ENCODE measurements at places on chromosomes 1 and 21. TPM values are rescaled to one million over a fixed set of nuclear protein-coding genes. Genes with fewer than 3 reads are reported as not detected.

DNA sequence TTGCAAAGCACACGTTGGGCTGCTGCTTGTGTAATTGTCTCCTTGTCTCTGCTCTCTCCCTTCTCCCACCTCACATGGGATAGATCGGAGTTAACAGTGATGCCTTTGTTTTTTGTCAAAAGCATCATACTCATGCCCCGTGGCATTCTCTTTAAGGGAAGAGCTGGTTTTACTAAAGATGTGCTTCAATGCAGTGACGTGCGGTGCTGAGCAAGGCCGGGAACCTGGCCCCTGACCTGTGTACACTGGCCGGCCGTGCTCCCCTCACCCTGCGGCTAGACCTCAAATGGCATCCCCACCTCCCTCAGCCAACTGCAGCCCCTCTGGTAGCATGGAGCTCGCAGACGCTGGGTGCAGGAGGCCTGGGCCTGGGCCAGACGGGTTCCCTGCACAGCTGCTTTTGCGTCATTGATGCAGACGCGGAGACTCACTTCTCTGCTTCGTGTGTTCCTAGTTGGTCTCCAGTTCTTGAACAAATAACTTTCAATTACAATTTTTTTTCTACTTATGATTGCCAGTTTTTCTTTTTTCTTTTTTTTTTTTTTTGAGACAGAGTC lies 19.9 kb downstream of the AGPAT3 start:
- H3K27me3 ChIP-seq: no peaks in the 10 kb centered on the region
- no peak overlapping the region for H3K4me3 ChIP-seq
- peaks cover 22% of the 10 kb centered on the region for H3K4me1 ChIP-seq
- peak overlapping the region; percentile 97 for H3K27ac ChIP-seq
- no peak for DNase-seq

DNA sequence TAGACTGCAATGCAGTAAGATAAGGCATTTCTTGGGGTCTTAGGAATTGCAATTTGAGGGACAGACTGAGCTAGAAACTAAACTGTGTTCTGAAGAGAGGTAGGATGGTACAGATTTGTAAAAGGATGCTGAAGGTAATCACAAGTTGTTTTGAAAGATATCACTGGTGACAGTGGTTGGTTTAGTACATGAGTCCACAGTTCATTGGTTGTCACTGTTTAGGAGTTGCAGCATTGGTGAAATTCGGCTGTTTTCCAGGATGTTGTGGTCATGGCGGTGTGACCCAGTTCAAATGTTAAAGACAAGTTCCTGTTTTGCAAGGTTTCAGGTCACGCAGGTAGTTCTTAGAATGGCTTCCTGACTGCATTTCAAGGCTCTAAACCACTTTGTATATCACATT lies 292.8 kb upstream of the B3GALT2 start:
- H3K4me1 ChIP-seq: no peaks in the 10 kb centered on the region
- no peak overlapping the region for H3K27ac ChIP-seq
- no peaks in the 10 kb centered on the region for H3K36me3 ChIP-seq
- no peak for DNase-seq
- H3K27me3 ChIP-seq: no peaks in the 10 kb centered on the region

- H3K4me3 ChIP-seq: no peak overlapping the region
- no peak for DNase-seq
- no peaks in the 10 kb centered on the region for H3K27me3 ChIP-seq
- H3K4me1 ChIP-seq: peaks cover 40% of the 10 kb centered on the region
- H3K27ac ChIP-seq: peak overlapping the region; percentile 42
- no peaks in the 10 kb centered on the region for H3K36me3 ChIP-seq
These were observed 3.8 kb upstream of the RGS13 start for GRCh38 chr1:192632188-192632587.

DNA sequence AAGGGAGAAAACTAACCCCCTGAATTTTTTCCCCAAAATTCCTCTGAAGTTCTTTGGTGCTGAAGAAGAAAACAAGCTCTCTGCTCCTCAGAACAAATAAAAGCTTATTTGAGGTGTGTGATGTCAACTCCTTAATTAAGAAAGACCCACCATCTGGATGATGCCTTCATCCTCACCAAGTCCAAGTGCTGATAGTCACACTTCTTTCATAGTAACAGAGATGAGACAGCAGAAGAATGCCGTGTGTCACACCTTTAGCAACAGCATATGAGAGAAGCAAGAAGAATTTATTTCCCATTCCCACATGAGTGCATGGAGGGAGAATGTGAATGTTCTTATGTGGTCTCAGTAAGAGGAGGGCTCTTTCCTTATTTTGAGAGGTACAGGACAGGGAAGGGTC lies 91.2 kb downstream of the TGFB2 start:
- no peaks in the 10 kb centered on the region for H3K36me3 ChIP-seq
- H3K4me3 ChIP-seq: no peak overlapping the region
- H3K27ac ChIP-seq: no peak overlapping the region
- no peaks in the 10 kb centered on the region for H3K27me3 ChIP-seq
- DNase-seq: no peak

- no peaks in the 10 kb centered on the region for H3K27me3 ChIP-seq
- no peak overlapping the region for H3K4me3 ChIP-seq
- DNase-seq: no peak
- peak overlapping the region; percentile 71 for H3K27ac ChIP-seq
These were observed 26.4 kb upstream of the EEIG2 start for GRCh38 chr1:108533351-108534083.

- no peaks in the 10 kb centered on the region for H3K36me3 ChIP-seq
- DNase-seq: peak; percentile 12
- H3K4me3 ChIP-seq: no peak overlapping the region
- H3K4me1 ChIP-seq: no peaks in the 10 kb centered on the region
- H3K27me3 ChIP-seq: no peaks in the 10 kb centered on the region
These were observed 81.0 kb downstream of the SLC30A10 start for GRCh38 chr1:219847215-219847855.

DNA sequence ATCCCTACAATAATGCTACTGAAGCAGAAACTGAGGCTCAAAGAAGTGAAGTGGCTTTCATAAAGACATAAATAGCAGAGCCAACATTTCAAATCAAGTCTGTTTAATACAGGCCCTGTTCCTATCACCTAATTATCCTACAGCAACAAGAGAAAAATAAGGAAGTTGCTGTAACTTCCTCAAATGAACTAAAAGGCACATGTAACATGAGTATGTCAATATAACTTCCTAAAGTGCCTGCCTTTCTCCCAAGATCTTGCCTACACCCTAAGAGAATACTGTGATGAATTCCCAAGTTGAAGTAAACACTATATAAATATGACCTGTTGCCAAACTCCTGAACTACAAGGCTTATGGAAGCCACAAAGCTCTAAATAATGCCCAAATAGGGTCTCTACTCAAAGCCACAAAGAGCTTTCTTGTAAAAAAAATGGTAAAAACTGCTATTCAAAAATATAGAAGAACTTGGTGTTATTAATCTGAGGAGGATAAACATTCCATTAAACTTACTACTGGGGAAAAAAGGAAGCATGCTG lies 8.6 kb downstream of the BEND5 start:
- DNase-seq: no peak
- H3K27ac ChIP-seq: no peak overlapping the region

- H3K4me3 ChIP-seq: no peak overlapping the region
- no peaks in the 10 kb centered on the region for H3K27me3 ChIP-seq
- no peaks in the 10 kb centered on the region for H3K4me1 ChIP-seq
- no peaks in the 10 kb centered on the region for H3K36me3 ChIP-seq
- no peak for DNase-seq
These were observed 1136.4 kb downstream of the MRPL39 start for GRCh38 chr21:24470852-24471251.

BROX gene
- total RNA-seq: 66.7 TPM

OR2L5 gene
- total RNA-seq: not detected

CHI3L1 gene
- total RNA-seq: 12.8 TPM

DNA sequence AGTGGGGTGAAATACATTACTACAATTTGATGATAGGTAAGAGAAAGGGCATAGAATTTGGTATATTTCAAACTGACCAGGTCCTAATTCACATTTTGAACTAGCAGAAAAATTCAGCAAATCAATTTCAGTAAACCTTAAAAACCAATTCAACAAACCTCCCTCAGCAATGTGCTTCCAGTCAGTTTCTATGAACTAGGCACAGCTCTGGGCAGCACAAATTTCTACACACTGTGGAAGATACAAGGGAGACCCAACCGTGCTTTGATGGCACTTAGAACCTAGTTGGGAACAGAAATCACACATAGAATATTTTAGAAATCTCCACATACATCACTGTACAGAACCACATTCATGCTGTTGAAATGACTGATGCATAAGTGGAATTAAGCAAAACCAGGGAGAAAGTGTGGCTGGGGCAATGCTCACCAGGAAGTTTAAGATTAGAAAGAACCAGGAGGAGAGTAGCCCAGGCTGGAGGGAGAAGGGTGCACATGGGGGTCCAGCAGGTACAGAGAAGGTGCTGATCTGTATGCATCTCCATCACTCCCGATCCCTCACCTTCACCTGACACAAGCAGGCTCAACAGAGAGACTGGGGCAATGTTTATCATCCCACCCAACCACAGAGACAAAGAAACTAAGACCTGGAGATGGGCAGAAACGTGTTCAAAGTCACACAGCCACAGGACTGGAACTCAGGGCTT lies 14.8 kb downstream of the C1orf226 start:
- no peak overlapping the region for H3K27ac ChIP-seq
- no peak for DNase-seq
- H3K4me3 ChIP-seq: no peak overlapping the region

TMPRSS2 gene
- 113 TPM for total RNA-seq

OPN3 gene
- total RNA-seq: 39.6 TPM

KRTAP13-2 gene
- not detected for total RNA-seq

DNA sequence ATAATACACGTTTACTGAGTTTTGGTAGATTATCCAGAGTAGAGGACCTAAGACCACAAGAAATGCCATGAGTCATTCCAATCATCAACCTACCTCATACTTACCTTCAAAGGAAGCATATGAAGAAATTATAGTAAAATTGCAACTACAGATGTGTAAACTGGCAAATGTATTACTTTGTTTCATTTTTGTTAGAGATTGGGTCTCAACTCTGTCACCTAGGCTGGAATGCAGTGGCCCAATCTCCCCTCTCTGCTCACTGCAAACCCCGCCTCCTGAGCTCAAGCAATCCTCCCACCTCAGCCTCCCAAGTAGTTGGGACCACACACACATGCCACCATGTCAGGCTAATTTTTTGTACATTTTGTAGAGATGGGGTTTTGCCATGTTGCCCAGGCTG lies 5.2 kb downstream of the TMCO1 start:
- no peaks in the 10 kb centered on the region for H3K36me3 ChIP-seq
- H3K27ac ChIP-seq: no peak overlapping the region
- no peak overlapping the region for H3K4me3 ChIP-seq
- DNase-seq: no peak
- no peaks in the 10 kb centered on the region for H3K27me3 ChIP-seq

ADAMTSL4 gene
- 8.1 TPM for total RNA-seq

DNA sequence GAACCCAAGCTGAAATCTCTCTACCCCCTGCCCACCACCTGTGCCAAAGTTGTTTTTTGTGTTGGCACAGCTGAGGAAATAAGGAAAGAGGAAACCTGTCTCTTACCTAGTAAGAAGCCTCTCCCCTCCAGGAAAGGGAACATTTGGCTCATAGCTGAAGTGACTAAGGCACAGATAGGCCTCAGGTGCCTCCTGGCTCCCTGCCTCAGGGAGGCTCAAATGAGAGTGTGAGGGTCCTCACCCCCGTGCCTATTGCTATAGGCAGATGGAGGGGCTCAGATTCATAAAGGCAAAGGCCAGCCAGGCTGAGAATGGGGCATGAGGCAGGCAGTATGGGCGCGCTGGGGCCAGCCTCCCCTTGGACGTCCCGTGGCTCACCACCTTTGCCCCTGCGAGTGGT lies 7.4 kb downstream of the SLC30A2 start:
- peaks cover 6% of the 10 kb centered on the region for H3K27me3 ChIP-seq
- no peak overlapping the region for H3K27ac ChIP-seq
- H3K4me1 ChIP-seq: peaks cover 9% of the 10 kb centered on the region
- H3K36me3 ChIP-seq: no peaks in the 10 kb centered on the region
- no peak overlapping the region for H3K4me3 ChIP-seq
- no peak for DNase-seq

PLPPR5 gene
- not detected for total RNA-seq

All from hepatocyte (in vitro differentiated cells).